ENCODE measurements at places on chromosomes 3 and 15. TPM values are rescaled to one million over a fixed set of nuclear protein-coding genes. Genes with fewer than 3 reads are reported as not detected.

DNA sequence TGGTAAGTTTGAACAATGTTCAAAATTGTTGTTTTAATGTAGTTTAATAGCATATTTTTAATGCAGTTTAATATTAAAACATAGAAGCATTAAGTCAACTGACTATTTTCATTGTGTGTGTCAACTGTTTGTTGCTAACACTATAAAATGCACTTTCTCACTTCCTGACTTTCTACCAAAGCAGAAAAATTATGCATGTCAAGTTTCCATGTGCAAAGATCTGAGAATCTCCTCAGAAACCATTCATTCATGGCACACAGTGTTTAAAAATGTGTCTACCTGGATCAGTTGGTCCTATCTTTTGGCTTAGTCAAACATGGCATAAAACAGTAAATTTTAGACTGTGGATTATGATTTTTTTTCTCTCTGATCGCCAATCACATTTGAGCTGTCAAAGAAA lies 156.0 kb downstream of the PLD1 start:
- DNase-seq = no peak
- peaks cover 7% of the 10 kb centered on the region for H3K4me1 ChIP-seq
- H3K4me3 ChIP-seq = no peak overlapping the region
- H3K36me3 ChIP-seq = peaks cover 18% of the 10 kb centered on the region
- H3K27ac ChIP-seq = peak overlapping the region; percentile 19
- no peaks in the 10 kb centered on the region for H3K27me3 ChIP-seq

GRCh38 chr3:131612745-131613144 lies 110.0 kb upstream of the MRPL3 start:
- no peaks in the 10 kb centered on the region for H3K36me3 ChIP-seq
- H3K27ac ChIP-seq = no peak overlapping the region

The SLC51A gene
- total RNA-seq = 19.9 TPM

- no peaks in the 10 kb centered on the region for H3K27me3 ChIP-seq
- H3K36me3 ChIP-seq = no peaks in the 10 kb centered on the region
- H3K4me1 ChIP-seq = no peaks in the 10 kb centered on the region
- no peak overlapping the region for H3K4me3 ChIP-seq
Measured at GRCh38 chr15:71781179-71781964, 29.0 kb upstream of the NR2E3 start.

DNA sequence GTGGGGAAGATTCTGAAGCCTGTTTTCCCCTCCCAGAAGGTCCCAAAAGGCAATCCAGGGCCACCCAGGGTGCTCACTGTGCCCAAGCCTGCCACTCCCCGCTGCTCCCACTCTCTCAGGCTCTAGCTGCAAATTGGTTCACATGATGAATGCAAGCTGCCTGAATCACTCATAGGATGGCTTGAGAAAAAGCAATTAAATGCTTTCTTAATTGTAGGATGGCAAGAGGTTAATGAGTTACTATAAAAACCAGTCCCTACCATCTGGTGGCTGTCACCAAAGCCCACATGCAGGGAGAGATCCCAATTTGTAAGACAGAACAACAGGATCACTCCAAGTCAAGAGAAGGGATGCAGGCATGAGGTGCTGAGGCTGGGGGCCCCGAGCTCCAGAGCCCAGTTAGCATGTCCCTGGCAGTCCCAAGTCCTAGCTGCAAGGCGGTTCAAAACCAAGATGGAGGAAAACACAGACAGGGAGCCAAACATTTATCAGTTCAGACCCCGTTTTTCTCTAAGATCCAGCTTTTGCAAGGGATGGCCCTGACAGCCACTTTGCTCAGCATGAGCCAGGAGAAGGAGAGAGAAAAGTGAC lies 207.1 kb downstream of the UACA start:
- H3K36me3 ChIP-seq = no peaks in the 10 kb centered on the region
- no peak for DNase-seq
- no peak overlapping the region for H3K4me3 ChIP-seq
- H3K27ac ChIP-seq = no peak overlapping the region
- H3K4me1 ChIP-seq = no peaks in the 10 kb centered on the region

The CDHR4 gene
- total RNA-seq = not detected

The CCRL2 gene
- total RNA-seq = 9.0 TPM

GRCh38 chr3:71893122-71893521 lies 108.2 kb upstream of the PROK2 start:
- no peaks in the 10 kb centered on the region for H3K27me3 ChIP-seq
- no peak overlapping the region for H3K27ac ChIP-seq
- no peaks in the 10 kb centered on the region for H3K4me1 ChIP-seq
- H3K4me3 ChIP-seq = no peak overlapping the region
- H3K36me3 ChIP-seq = no peaks in the 10 kb centered on the region

DNA sequence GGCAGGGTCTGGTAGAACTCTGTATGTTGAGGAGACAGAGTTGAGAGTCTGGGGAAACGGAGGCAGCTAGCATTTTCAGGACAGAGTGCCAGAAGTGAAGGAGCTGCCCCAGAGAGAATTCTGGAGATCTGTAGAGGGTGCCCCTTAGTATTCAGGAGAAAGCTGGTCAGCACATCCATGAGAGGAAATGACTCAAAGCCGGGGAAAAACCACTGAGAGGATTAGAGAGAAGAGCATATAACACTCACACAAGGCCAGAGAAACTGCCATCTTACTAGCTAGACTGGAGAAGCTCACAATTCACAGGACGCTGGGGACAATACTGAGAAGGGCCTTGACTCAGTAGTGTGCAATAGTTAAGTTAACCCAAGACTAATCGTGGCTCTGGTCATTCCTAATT lies 75.7 kb upstream of the DPPA4 start:
- no peak overlapping the region for H3K4me3 ChIP-seq
- no peak for DNase-seq
- H3K4me1 ChIP-seq = no peaks in the 10 kb centered on the region
- no peaks in the 10 kb centered on the region for H3K27me3 ChIP-seq
- no peaks in the 10 kb centered on the region for H3K36me3 ChIP-seq
- no peak overlapping the region for H3K27ac ChIP-seq

DNA sequence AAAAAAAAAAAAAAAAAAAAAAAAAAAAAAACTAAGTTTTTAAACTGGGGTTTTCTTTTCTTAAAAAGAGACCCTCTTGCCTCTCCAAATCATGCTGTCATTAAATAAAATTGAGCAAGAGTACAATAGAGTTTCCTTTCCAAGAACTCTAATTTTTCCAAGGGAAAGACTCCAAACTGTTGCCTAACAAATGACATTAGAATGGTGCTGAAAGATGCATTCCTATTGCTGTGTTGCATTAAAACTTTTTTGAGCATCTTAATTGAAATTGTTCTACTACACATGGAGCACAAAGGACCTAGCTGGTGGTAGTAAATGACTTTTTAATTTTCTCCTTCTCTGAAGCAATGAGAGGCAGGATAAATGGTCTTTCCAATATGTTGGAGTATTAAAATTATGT lies 469.1 kb upstream of the ARHGEF26 start:
- no peak overlapping the region for H3K4me3 ChIP-seq
- H3K27ac ChIP-seq = no peak overlapping the region
- H3K4me1 ChIP-seq = no peaks in the 10 kb centered on the region

DNA sequence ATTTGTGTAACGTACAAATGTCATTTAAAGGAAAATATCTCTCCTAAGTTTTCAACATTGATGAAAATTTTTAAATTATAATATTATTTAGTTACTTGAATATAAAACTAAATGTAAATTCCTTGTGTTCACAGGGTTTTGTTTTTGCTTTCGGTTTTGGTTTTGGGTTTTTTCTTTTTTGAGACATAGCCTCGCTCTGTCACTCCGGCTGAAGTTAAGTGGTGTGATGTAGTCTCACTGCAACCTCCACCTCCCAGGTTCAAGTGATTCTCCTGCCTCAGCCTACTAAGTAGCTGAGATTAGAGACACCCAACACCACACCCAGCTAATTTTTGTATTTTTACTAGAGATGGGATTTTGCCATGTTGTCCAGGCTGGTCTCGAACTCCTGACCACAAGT lies 79.3 kb upstream of the TCF12 start:
- no peaks in the 10 kb centered on the region for H3K36me3 ChIP-seq
- H3K27me3 ChIP-seq = no peaks in the 10 kb centered on the region
- H3K4me1 ChIP-seq = no peaks in the 10 kb centered on the region
- no peak overlapping the region for H3K27ac ChIP-seq

The GOLGA8J gene
- not detected for total RNA-seq

The TMEM207 gene
- total RNA-seq = not detected

DNA sequence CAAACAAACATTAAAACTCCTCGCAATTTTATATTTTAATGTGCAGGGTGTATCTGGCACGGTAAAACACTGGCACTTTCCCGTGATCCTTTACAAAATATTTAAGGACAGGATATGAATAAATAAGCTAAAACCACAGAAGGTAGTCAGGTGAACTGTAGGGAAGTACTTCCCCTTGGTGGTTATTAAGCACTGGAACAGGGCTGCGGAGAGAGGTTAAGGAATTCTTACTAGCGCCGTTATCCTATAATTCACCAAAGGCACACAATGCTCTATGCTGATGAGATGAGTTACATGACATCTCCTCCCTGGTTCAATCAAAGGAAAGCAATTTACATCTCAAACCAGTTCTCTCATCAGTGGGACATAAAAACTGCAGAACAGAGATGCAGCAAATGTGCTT lies 289.8 kb downstream of the ZBTB20 start:
- H3K4me3 ChIP-seq = no peak overlapping the region
- H3K27me3 ChIP-seq = no peaks in the 10 kb centered on the region
- no peak overlapping the region for H3K27ac ChIP-seq
- DNase-seq = no peak
- no peaks in the 10 kb centered on the region for H3K36me3 ChIP-seq

DNA sequence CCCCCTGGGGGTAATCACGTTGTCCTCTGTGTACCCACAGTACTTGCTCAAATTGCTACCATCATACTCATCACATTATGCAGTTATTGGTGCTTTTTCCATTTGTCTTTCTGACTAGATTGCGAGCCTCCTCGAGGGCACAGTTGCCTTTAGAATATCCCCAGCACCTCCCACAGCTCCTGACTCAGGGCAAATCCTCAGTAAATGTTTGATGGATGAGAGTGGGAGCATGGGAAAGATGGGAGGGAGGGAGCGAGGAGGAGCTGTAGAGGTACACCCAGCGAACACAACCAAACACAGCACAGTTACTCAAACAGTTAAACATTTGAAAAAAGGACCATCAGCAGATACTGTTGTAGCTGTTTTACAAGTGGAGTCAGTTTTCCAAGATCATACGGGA lies 27.9 kb downstream of the SIDT1 start:
- DNase-seq = no peak
- H3K27ac ChIP-seq = no peak overlapping the region
- H3K27me3 ChIP-seq = no peaks in the 10 kb centered on the region
- no peaks in the 10 kb centered on the region for H3K4me1 ChIP-seq
- no peaks in the 10 kb centered on the region for H3K36me3 ChIP-seq

- H3K4me1 ChIP-seq = peaks cover 19% of the 10 kb centered on the region
- H3K27ac ChIP-seq = peak overlapping the region; percentile 30
- H3K27me3 ChIP-seq = no peaks in the 10 kb centered on the region
Measured at GRCh38 chr3:42070524-42070923, 20.6 kb upstream of the TRAK1 start.

The ZPLD1 gene
- 0.23 TPM for total RNA-seq

The SST gene
- total RNA-seq = not detected

- no peak overlapping the region for H3K27ac ChIP-seq
- no peaks in the 10 kb centered on the region for H3K36me3 ChIP-seq
- H3K4me3 ChIP-seq = peak overlapping the region; percentile 83
- DNase-seq = no peak
- H3K4me1 ChIP-seq = peaks cover 21% of the 10 kb centered on the region
Measured at GRCh38 chr3:165194511-165195240, 1.5 kb downstream of the SLITRK3 start.

DNA sequence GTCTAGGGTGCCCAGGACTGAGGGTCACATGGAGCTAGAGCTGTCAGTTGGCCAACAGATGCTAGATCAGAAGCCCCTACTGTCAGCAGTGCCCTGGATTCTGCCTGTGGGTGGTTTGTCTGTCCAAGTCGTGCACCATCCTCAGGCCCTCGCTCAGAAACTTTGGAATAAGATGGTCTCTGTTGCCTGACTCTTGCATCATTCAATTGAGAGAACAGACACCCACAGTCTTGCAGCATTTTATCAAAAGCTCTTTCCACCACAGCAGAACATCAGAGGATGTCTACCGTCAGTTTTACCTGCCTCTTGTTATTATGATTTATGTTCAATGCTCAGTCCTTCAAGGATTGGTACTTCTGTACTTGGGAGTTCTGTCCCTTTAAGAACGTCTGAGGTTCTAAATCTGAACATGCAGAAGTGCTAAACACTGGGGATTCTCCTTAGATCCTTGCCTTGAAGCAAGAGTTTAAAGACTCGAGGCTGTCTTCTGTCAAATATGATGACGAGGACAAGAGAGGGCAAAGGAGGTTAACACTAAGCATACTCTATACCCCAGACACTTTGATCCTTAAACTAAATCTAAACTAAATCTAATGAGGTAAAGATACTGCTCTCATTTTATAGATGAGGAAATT lies 4.8 kb downstream of the AQP9 start:
- H3K36me3 ChIP-seq = no peaks in the 10 kb centered on the region
- peak overlapping the region; percentile 27 for H3K27ac ChIP-seq
- no peaks in the 10 kb centered on the region for H3K27me3 ChIP-seq
- H3K4me3 ChIP-seq = no peak overlapping the region

The CCR1 gene
- total RNA-seq = 5.9 TPM

GRCh38 chr3:146157325-146158060 lies 3.5 kb downstream of the PLOD2 start:
- no peaks in the 10 kb centered on the region for H3K36me3 ChIP-seq
- no peaks in the 10 kb centered on the region for H3K27me3 ChIP-seq
- H3K4me3 ChIP-seq = no peak overlapping the region

- no peak for DNase-seq
- peaks cover 28% of the 10 kb centered on the region for H3K4me1 ChIP-seq
- H3K27me3 ChIP-seq = no peaks in the 10 kb centered on the region
- H3K36me3 ChIP-seq = no peaks in the 10 kb centered on the region
- peak overlapping the region; percentile 66 for H3K27ac ChIP-seq
- H3K4me3 ChIP-seq = peak overlapping the region; percentile 93
Measured at GRCh38 chr3:184156522-184156955, 1.4 kb downstream of the DVL3 start.

DNA sequence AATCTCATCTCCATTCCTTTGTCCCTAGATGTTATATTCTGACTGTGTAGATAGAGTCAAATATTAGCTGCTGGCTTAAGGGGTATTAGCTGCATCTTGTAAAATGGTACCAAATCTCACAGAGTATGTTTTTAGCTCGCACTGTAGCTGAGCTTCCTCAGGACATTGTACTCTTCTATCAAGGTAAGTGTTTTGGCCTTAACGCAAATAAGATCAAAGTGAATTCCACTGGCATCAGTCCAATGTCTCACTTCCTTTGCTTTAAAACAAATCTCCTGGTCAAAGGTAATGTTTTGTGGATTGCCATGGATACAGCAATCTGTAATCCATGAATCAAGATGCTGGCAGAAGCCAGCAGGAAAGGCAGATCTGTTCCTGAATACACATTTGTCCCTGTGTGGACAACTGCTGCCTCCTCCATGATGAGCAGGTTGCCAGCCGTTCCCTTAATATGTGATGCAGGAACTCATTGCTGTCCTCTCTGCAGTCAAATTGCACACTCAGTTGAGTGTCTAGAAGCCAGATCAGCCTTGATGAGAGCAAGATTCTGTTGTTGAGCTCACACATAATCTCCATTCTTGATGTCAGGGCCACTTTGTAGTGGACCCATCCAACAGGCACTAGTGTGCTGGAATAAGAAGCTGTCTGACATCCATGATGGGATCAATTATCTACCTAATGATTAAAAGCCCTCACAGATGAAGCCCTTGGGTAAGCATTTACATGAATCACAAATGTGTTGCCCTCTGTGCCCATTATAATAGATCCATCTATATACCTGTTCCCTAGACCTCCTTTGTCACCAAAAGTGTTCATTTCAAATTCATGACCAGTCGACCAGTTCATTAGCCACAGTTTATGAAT lies 96.6 kb upstream of the AGTR1 start:
- no peak for DNase-seq
- H3K4me1 ChIP-seq = peaks cover 42% of the 10 kb centered on the region
- H3K27me3 ChIP-seq = no peaks in the 10 kb centered on the region
- no peaks in the 10 kb centered on the region for H3K36me3 ChIP-seq

GRCh38 chr15:66401130-66402021 lies 14.7 kb downstream of the MAP2K1 start:
- no peak for DNase-seq
- H3K27ac ChIP-seq = no peak overlapping the region
- peaks cover 1% of the 10 kb centered on the region for H3K36me3 ChIP-seq
- no peaks in the 10 kb centered on the region for H3K27me3 ChIP-seq

The AHSG gene
- total RNA-seq = 4,470 TPM

Measured in liver (tissue), 10 donors.